ENCODE measurements at places on chromosomes 13 and 19. TPM values are rescaled to one million over a fixed set of nuclear protein-coding genes. Genes with fewer than 3 reads are reported as not detected.
A peak's percentile ranks its signal among the peaks of the same experiment; 100 is the strongest.

- DNase-seq, result peak; percentile 58
Measured at GRCh38 chr19:3550947-3551791, 6.2 kb downstream of the MFSD12 start.

The SULT2A1 gene
- not detected for total RNA-seq

DNA sequence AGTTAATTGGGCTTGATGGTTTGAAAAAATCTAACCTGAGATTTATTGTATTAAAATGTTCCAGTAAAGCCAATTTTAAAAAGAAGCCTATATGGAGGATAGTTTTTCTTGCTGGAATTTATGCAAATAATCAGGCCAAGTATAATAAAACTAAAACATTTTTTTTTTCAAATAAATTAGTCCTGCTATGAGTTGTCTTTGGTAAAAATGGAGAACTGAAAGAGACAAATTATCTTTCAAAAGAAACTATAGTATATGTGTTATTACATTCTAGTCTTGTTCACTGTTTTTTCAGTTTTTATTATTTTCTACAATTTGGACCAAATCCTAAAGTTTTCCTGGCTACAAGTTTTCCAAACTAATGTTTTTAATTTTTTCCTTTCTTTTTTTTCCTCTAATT, 468.9 kb downstream of the UQCRFS1 start:
- no peak for DNase-seq

DNA sequence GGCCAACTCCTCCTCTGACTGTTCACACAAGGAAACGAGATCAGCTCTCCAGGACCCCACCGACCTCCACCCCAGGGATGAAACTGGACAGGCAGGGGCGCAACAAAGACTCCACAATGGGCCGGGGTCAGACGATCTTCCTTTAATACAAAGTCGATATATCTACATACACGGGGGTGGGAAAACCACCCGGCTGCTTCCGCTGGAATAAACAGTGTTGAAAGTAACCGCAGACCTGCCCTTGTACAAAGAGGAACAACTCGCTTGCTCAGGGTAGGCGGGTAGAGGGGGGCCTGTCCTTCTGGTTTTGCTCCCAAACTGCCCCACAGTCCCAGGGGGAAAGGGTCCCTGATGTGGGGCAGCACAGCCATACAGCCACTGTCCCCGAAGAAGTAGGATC, 135.2 kb downstream of the PTPRS start:
- peak; percentile 67 for DNase-seq

DNA sequence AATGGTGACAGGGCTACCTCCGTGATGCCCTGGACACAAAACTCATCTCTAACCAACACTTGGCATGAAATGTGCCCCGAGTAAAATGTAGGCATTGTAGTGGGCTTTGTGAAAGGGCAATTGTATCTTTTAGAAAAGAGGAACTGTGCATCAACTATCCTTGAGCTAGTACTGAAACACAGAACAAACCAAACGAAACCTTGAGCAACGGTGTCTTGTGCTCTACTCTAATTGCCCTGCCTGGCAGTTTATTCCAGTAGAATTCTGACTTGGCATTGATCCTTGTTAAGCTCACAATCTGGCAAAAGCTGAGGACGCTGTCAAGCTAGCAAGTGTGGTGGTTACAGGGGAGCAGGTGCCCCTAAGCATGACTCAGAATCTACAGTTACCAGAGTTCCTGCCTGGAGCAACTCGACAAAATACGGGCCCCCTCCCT, 707.1 kb upstream of the SPRY2 start:
- DNase-seq, result no peak

GRCh38 chr13:91661692-91662490, 263.5 kb downstream of the GPC5 start:
- DNase-seq, result peak; percentile 17

The IZUMO1 gene
- not detected for total RNA-seq

- DNase-seq, result no peak
Measured at GRCh38 chr13:110274687-110275086, 32.3 kb downstream of the COL4A1 start.

The LENG9 gene
- 14.4 TPM for total RNA-seq

Measured in osteoblast (primary cell).